ENCODE measurements at places on chromosomes 12 and 14.

- DNase-seq: no peak
Observed at GRCh38 chr14:101715210-101716076, 46.1 kb upstream of the PPP2R5C start.

- DNase-seq: no peak
Observed at GRCh38 chr12:4766445-4766844, 46.2 kb downstream of the GALNT8 start.

GRCh38 chr14:91294153-91294552, 49.6 kb upstream of the GPR68 start:
- DNase-seq: no peak

- DNase-seq: no peak
Observed at GRCh38 chr14:68215629-68216028, 396.1 kb downstream of the RAD51B start.

DNA sequence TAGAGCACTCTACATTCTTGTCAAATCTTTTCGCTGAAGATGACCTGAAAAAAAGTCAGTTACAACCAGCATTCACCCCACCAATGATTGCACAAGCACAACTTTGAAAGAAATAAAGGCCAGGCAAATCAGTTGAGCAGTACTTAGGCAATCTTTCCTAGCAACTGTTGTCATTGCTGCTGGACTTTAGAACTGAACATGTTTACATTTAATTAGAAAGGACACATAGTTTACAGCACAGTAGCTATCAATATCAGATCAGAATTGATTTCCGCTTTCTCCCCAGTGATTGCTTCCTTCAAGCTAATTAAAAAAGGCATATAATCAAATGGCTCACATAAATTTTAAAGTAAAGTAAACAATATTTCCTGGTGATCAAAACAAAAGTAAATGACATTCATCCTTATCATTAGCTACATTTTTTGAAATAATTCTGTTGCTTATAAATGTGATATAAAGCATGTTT, 128.4 kb downstream of the FOXA1 start:
- DNase-seq: no peak
